Liver (tissue), 10 donors: ENCODE measurements at places on chromosomes 7 and 10.

DNA sequence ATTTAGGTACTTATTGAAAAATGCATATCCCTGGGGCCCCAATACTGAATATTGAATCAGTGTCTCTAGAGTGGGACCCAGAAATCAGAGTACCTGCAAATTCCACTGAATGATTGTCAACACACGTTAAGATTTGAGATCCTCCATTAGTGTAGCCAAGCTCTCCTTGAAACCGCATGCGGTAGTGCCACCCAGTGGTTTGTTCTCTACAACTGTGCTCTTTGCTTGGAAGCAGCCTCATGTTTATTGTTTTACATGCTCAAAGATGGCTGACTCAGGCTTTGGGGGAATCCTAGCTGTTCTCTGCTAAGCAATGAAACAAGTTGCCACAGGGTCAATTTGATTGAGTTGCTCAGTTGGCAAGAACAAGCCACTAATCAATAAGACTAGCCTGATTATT is 340.2 kb upstream of the CELF2 start:
- no peaks in the 10 kb centered on the region for H3K4me1 ChIP-seq
- peak; percentile 35 for DNase-seq
- no peak overlapping the region for H3K4me3 ChIP-seq
- H3K36me3 ChIP-seq: no peaks in the 10 kb centered on the region
- H3K27me3 ChIP-seq: no peaks in the 10 kb centered on the region
- H3K27ac ChIP-seq: no peak overlapping the region

DNA sequence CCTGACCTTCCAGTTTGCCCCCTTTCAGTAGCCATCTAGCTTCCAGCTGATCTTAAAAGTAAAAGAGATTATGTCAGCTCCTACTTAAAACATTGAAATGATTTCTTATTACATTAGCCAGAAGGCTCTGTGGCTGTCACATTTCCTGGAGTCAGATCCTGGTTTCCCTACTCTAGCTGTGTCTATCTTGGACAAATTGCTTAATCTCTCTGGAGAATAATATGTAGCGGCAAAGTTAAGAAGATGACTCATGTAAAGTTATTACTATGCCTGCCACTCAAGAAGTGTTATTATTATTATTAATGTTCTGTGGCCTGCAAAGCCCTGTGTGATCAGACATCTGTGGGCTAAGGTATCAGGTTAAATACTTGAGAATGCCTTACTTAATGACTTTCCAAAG is 107.2 kb downstream of the RUNDC3B start:
- no peaks in the 10 kb centered on the region for H3K36me3 ChIP-seq
- no peaks in the 10 kb centered on the region for H3K27me3 ChIP-seq

- DNase-seq: no peak
- H3K4me1 ChIP-seq: peaks cover 34% of the 10 kb centered on the region
- no peak overlapping the region for H3K4me3 ChIP-seq
- H3K27me3 ChIP-seq: no peaks in the 10 kb centered on the region
- H3K27ac ChIP-seq: no peak overlapping the region
Measured at GRCh38 chr10:89216056-89216455, 8.9 kb upstream of the CH25H start.

DNA sequence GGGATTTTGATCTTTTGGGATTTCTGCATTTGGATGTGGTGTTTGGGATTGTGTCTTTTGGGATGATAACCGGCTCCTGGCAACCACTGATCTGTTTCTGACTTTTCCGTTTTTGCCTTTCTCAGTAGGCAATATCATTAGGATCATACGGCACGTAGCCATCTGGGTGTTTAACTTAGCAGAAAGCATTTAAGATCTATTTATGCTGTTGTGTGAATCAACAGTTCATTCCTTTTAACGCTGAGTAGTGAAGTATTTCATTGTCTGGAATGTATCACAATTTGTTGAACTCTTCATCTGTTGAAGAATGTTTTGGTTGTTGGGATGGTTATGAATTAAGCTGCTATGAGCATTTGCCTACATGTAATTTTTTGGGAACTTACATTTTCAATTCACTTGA is 459.6 kb downstream of the SDK1 start:
- no peak for DNase-seq
- peaks cover 1% of the 10 kb centered on the region for H3K27me3 ChIP-seq
- H3K27ac ChIP-seq: no peak overlapping the region
- H3K4me3 ChIP-seq: no peak overlapping the region

- DNase-seq: no peak
- no peaks in the 10 kb centered on the region for H3K36me3 ChIP-seq
- no peak overlapping the region for H3K27ac ChIP-seq
- no peaks in the 10 kb centered on the region for H3K4me1 ChIP-seq
- H3K4me3 ChIP-seq: no peak overlapping the region
- H3K27me3 ChIP-seq: no peaks in the 10 kb centered on the region
Measured at GRCh38 chr7:127525866-127526480, 59.4 kb downstream of the GCC1 start.

- no peak overlapping the region for H3K4me3 ChIP-seq
- H3K4me1 ChIP-seq: peaks cover 20% of the 10 kb centered on the region
- no peak for DNase-seq
- H3K27me3 ChIP-seq: no peaks in the 10 kb centered on the region
Measured at GRCh38 chr10:117408436-117409384, 33.5 kb upstream of the PDZD8 start.

- H3K36me3 ChIP-seq: no peaks in the 10 kb centered on the region
- no peak overlapping the region for H3K4me3 ChIP-seq
- H3K27me3 ChIP-seq: no peaks in the 10 kb centered on the region
- no peak for DNase-seq
- no peaks in the 10 kb centered on the region for H3K4me1 ChIP-seq
- H3K27ac ChIP-seq: no peak overlapping the region
Measured at GRCh38 chr10:57038531-57038930, 677.5 kb upstream of the ZWINT start.

DNA sequence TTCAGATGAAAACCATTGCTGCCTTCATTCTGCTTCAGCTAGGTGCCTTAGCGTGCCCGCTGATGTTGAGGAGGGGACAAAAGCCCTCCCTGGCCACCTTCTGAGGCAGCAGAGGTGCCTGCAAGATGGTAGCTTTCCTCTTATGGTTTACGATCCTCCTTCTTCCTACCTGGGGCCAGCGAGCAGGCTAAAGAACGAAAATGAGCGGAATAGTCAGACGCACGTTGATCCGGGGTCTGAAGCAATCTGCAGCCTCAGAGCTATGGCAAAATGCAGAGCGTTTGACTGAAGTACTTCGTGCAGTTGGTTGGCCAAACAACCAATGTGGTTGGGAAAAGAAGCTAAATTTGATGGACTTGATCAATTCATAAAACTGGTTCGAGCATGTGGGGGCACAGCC is 95.5 kb downstream of the GATA3 start:
- no peaks in the 10 kb centered on the region for H3K36me3 ChIP-seq
- H3K27ac ChIP-seq: no peak overlapping the region
- H3K4me3 ChIP-seq: no peak overlapping the region
- H3K4me1 ChIP-seq: no peaks in the 10 kb centered on the region
- no peaks in the 10 kb centered on the region for H3K27me3 ChIP-seq
